ENCODE measurements at places on chromosomes 7 and 10.

DNA sequence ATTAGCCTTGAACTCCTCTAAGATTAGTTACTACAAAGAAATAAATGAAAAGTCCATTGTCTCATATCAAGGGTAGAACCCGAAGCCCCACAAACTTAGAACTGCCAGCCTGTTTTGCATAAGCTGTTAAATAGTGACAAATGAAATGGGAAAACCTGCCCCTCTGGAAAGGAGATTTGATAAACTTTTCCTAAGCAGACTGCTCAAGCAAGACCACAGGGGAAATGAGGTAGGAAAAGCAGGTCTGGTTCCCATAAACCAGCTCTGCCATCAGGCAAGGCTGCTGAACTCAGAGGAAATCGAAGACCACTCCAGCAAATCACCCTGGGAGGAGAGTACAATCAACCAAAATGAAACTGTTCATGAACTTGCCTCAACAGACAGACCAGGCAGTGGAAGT is 181.5 kb upstream of the AOAH start:
- DNase-seq = no peak

DNA sequence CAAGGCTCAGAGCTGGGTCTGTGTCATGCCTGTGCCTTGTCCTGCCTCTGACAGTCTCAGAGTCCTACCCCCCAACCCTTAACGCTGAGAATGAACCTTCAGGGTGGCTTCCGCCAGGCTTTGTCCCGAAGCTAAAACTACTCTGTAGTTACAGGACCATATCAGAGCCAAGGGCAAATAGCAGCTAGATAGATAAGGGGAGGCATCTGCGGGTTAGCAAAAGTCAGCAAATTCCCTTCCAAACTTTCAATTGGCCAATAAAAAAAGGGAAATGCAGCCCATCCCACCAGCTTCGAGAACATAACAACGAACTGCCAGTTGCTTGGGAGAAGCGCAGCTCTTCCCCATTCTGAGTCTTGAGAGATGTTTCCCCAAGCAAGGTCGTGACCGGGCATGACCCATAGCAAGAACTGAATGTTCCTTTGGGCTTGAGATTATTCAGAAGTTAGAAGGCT is 17.7 kb downstream of the CCL24 start:
- no peak for DNase-seq

GRCh38 chr10:120970595-120971529 is 119.7 kb downstream of the WDR11 start:
- no peak for DNase-seq

DNA sequence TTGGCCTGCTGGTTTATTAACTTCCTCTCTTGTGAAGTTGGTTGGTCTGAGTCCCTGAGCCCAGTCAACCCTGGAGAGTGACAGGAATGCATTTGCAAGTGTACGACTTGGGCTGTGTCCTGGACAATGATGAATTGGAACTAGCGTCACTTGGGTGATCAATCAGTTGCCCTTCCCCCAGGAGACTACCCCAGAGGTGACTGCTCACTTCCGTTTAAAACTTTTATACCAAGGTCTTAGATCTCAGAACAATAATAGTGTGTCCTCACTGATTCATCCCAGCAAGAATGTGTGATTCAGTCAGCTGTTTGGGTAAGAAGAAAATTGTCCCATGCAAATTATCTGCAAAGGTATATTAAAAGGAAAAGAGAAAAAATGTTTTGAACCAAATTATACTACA is 102.9 kb upstream of the ARMC3 start:
- DNase-seq = peak; percentile 63

GRCh38 chr7:83691095-83691494 is 42.2 kb upstream of the SEMA3E start:
- no peak for DNase-seq

- peak; percentile 48 for DNase-seq
Observed at GRCh38 chr10:110138197-110138812, 69.1 kb upstream of the MXI1 start.

- no peak for DNase-seq
Observed at GRCh38 chr10:43825421-43825820, 176.7 kb upstream of the ZNF32 start.

DNA sequence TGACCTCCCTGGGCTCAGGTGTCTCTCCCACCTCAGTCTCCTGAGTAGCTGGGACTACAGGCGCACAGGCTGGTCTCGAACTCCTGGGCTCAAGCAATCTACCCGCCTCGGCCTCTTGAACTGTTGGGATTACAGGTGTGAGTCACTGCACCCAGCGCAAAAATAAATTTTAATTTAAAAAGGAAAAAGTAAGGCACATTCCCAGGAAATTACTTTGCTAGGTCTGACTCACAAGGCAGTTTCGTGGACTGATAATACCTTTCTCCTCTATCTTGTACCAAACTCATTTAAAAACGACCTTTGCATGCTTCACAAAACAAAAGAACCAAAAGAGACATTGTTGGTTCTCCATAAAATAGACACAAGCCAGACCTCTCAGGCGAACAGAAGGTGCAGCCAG is 29.7 kb downstream of the PARP12 start:
- no peak for DNase-seq

- peak; percentile 74 for DNase-seq
Observed at GRCh38 chr10:112471878-112472487, 25.0 kb downstream of the VTI1A start.

GRCh38 chr10:5512881-5513612 is 11.7 kb upstream of the CALML3 start:
- no peak for DNase-seq

DNA sequence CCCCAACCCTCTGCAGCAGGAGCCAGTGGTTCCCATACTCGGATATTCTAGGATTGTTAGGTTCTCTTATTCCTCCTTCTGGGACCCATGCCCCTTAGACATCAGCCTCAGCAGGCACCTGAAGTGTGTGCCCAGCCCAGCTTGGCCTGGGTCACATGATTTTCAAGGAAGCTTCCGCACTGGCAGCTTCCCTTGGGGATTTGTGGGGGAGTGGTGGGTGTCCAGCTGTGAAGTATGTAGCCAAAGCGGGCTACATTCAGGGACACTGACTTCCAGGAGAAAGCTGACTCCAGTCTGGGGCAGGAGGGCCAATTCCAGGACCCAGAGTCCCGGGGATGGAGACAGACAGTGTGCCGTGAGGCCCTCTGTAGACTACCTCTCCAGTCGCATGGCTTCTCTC is 1.3 kb downstream of the LDB1 start:
- no peak for DNase-seq

- no peak for DNase-seq
Observed at GRCh38 chr10:76581506-76582256, 1055.9 kb downstream of the KCNMA1 start.

- no peak for DNase-seq
Observed at GRCh38 chr10:129390147-129390546, 76.9 kb upstream of the MGMT start.

DNA sequence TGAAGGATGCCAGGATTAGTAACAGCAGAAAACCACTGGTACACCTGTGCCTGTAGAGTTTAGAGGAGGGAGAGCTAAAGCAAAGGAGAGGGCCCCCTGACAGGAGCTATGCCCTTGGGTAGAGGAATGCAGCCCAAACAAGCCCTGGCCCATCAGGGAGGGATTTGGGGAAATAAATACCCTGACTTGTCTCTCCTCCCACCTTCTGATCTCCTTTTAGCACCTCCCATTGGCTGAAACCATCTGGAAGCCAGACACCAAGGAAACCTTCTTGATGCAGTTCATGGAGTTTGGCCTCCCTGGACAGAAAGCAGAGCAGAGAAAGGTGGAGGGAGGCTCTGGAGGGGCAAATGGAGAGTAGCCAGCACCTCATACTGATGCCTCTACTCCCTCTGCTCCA is 45.3 kb downstream of the ADRA2A start:
- DNase-seq = no peak

GRCh38 chr10:103431902-103432301 is 20.3 kb downstream of the CALHM2 start:
- no peak for DNase-seq

DNA sequence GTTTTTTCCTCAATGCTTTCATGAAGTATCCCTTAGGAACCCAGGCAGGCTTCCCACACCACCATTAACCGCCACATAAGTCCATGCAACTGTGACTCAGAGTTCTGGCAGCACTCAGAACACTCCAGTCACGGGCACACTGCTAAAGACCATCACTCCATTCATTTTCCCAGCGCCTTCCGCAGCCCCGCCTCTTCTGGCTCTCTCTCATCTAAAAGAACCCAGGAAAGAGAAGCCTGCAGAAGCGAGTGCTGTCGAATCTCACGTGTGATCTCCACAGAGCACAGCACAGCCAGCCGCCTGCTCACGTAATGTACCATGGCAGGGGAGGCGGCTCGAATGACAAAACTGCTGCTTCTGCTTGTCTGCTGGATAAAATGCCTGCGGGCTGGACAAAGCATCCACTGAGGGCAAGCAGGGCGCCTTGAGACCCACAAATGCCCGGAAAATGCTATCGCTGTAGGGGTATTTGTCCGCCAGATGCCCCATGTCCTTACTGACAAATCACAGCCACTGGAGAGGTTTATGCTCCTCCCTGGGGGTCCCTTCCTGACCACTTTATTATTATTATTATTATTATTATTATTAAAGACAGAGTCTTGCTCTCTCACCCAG is 1.8 kb downstream of the PSMG3 start:
- DNase-seq = peak; percentile 58

DNA sequence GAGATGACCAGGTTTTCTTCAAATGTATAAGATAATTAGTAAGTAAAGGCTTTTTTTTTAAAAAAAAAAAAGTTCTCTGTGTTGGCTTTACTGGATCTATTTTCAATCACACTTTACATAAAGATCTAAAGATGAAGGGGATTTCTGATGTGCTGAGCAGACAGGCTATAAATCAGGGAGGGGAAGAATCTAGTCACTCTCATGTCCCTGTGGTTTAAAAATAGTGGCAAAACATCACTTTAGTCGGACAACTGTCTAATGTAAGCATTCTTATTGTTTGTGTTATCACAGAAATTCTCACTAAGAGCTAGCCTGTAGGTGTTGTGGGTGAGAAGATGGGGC is 132.7 kb downstream of the ICA1 start:
- no peak for DNase-seq

Data from AG08395 (cell line).